HT1080 (cell line): ENCODE measurements at places on chromosomes 7 and 10.

DNA sequence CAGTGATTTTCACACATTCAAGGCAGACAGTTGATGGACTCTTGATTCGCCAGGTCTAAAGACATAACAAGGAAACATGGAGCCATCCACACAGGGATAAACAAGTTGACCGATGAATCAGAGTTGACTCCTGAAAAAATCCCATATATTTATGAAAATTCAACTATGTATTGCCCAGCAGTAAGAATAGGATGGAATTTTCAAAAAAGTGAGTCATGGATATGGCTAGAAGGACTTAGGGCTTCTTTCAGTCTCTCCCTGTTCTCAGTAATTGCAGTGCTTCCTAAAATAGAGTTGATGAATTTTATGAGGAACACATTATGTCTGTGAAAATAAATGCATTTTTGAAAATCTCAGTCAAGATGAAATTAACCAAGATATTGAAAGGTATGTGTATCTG lies 301.2 kb downstream of the PLXDC2 start:
- no peak for DNase-seq

- DNase-seq = peak; percentile 72
Observed at GRCh38 chr10:58806970-58807628, 294.4 kb downstream of the BICC1 start.

- no peak for DNase-seq
Observed at GRCh38 chr7:111092406-111093236, 1.7 kb downstream of the LRRN3 start.

DNA sequence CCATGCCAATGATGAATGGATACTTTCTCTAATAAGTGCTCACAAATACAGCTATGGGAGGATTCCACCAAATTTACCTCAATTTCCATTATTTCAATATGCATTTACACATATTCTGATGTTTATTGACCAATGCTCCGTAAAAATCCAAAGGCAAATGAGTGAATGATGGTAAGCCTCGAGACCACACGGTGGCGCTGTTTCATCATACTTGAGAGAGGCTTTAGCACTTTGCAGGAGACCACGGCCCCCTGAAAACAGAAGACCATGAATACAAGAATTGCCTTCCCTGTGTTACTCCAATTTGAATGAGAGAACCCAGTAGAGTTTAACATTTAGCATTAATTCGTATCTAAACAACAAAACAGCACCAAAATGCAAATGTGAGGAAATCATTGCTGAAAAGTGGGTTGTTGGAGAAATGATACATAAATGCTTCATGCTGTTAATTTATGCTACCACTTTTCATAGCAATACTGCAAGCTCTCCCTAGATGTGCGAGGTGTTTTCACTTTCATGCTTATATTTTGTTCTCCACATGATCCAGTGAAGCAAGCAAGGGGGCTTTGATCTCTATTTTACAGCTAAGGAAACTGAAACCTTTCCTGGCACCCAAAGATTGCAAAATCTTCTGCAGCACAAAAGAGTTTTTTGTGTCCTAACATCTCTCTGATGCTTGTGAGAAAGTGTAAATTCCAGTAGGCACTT lies 35.4 kb downstream of the TRIL start:
- peak; percentile 42 for DNase-seq

DNA sequence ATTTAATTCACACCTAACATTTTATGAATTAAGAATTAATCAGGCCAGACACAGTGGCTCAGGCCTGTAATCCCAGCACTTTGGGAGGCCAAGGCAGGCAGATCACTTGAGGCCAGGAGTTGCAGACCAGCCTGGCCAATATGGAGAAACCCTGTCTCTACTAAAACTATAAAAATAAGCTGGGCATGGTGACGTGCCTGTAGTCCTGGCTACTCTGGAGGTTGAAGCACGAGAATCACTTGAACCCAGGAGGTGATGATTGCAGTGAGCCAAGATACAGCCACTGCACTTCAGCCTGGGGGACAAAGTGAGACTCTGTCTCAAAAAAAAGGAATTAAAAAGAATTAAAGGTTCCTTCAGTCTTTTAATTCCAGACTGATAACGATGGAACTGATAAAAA lies 11.1 kb downstream of the LARP4B start:
- DNase-seq = no peak

DNA sequence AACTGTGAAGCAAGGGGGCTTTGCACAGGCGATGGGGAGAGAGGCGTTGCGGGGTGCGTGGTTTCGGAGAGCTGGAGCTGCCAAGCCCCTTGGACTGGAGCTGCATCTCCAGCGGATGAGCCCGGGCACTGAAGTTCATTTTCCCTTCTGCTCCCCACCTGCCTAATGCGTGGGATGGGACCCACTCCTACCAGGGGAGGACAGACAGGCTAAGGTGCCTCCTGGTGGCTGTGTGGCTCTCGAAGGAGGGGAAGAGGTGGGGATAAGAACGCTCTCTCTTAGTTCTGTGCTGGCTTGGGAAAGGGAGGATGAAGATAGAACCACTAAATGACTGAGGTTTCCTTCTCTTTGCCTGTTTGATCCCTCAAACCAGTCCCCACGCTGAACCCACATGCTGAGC lies 177.6 kb upstream of the PITRM1 start:
- DNase-seq = no peak

- no peak for DNase-seq
Observed at GRCh38 chr7:32937344-32938174, 19.7 kb upstream of the FKBP9 start.

- peak; percentile 55 for DNase-seq
Observed at GRCh38 chr7:26278770-26279169, 12.9 kb upstream of the SNX10 start.

DNA sequence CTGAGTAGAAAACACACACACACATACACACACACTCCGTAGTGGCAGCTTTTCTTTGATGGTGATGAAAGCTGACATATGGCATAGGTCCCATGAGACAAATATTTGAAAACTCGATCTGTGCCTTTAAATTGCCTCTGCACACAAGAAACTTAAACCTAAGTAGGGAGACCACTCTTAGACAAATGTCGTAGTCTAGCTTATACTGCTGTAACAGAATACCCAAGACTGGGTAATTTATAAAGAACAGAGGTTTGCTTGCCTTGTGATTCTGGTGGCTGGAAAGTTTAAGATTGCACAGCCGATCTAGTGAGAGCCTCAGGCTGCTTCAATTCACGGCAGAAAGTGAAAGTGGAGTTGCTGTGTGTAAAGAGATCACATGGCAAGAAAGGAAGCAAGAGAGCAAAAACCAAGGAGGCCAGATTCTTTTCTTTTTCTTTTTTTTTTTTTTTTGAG lies 489.4 kb upstream of the SORCS1 start:
- DNase-seq = peak; percentile 62

- DNase-seq = no peak
Observed at GRCh38 chr10:123642293-123642692, 23.9 kb upstream of the GPR26 start.

- no peak for DNase-seq
Observed at GRCh38 chr10:19169684-19170083, 121.1 kb downstream of the MALRD1 start.

DNA sequence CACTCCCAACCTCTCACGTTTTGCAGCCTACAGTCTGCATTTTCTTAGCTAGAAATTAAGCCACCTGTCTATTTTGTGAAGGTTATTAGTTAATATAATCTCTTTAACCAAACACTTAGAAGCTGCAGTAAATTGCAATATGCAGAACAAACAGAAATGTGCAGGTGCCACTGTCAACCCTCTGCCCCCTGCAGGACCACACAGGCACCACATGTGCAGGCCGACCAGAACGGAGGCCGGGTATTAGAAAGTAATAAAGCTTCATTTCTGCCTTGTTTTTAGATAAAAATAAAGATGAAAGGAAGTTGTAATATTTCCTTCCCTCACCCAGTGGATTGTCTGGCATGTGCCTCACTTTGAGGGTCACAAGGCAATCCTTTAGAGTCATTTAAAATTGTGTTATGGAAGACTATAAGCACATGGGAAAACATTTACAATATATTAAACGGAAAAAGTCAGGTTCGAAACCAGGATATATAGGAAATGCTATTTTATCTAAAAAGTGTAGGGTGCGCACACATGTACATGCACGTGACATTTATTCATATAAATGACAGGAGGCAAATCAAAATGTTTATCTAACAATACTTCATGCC lies 158.2 kb downstream of the ARHGAP12 start:
- DNase-seq = no peak

- DNase-seq = no peak
Observed at GRCh38 chr7:47217570-47218360, 364.1 kb downstream of the TNS3 start.

GRCh38 chr7:100585511-100586265 lies at the start of gene LRCH4:
Gene LRCH4, minus strand, starts transcription at chr7:100586129. Its CDS starts 29 bp downstream, at chr7:100586100.
- no peak for DNase-seq
